ENCODE measurements at places on chromosomes 4 and X.

DNA sequence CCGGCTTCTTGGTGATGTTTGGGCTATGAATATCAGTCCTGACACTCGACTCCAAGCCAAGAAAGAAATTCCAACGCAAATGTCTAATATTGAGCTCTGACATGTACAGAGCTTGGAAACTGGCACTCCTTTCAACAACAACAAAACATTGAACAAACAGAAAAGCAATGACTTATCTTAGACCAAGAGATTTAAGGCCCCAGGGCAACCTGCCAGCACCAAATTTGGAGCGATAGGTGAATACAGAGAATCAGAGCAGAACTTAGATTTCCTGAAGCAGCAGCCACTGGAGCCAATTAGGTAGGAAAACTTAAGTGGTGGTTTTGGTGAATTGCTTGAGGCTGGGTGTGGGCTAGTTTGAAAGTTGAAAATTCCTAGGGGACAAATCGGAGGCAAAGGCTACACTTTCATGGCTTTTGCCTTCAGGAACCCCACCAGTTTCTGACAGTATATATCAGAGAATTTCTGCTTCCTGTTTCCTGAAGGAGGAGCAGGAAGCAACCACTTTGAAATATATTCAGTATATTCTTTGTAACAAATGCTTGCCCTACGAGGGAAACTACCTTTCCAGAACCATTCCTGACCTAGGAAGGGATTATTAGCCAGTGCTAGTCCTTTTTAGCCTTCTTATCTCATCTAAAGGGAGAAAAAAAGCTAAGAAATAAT lies 10.1 kb upstream of the FMR1 start:
- DNase-seq, result no peak

DNA sequence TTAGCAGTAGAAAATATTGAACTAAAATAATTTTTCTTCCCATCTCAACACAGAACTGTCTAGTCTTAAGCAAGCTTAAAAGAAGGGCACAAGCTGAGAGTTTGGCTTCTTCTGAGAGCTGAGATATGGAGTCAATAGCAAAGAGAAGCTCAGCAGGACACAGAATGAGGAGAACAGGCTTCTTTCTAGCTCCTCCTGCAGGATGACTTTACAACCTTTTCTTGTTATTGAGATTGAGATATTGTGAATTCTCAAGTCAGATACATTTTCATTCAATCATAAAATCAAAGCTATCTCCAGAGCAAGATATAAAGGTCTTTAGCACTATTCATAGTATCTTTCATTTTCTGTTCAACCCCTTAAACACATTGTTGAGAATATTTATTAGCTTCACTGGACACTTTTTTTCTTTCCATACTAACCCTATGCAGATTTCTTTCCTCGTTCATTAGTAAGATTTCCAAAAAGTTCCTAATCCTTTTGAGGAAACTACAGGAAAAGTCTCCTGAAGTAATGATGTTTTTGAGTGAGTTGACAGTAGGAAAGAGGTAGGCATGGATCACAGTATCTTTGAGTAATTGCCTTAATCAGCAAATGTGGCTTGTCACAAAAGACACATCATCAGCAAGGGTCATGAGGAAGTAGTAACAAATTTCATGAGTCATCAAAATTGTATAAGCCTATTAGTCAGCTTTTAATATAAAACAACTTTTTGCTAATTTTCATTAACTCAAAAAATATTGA lies 17.8 kb upstream of the CXCL3 start:
- DNase-seq, result no peak

DNA sequence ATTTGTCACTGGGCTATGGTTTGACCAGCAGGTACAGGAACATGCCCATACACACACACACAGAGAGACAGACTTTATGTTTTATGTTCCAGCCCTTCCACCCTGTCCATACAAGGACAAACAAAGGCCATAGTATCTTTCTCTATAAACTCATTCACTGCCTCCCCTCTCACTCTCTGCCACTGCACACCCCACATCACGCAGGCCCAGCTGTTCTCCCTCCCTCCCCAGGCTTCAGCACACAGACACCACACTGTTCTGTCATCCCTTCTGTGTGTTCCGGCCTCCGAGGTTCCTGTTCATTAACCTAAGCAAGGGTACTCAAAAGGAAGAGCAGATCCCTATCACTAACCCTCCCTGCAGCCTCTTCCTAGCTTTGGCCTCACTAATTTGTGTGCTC lies 17.8 kb downstream of the LAS1L start:
- DNase-seq, result no peak

DNA sequence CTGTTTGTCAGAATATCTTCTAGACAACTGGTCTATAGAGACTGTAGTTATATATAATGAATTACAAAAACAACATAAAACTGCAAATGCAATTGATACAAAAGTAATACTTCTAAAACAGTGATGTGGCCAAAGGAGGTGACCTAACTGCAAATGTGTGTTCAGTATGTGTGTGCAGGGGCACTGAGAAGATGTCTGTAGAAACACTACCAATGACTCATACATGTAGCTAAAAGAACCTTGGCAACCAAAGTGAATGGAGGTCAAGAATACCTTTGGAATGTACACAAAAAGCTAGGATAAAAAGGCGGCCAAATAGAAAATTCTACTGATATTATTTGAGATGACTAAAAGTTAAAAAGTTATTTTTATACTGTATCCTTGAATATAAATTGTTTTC lies 261.8 kb downstream of the CAMK2D start:
- no peak for DNase-seq

GRCh38 chr4:77634132-77634785 lies 28.6 kb downstream of the CXCL13 start:
- no peak for DNase-seq

- no peak for DNase-seq
These were observed 38.5 kb upstream of the GALNTL6 start for GRCh38 chr4:171774642-171775190.

Measured in activated naive CD4-positive, alpha-beta T cell (primary cell).